ENCODE measurements at places on chromosomes 1 and 21. TPM values are rescaled to one million over a fixed set of nuclear protein-coding genes. Genes with fewer than 3 reads are reported as not detected.

Gene CTXND2
- total RNA-seq: not detected

Gene S1PR1
- total RNA-seq: 134 TPM

Gene SLC22A15
- 1.7 TPM for total RNA-seq

Gene CHD1L
- 72.0 TPM for total RNA-seq

Gene CLCA4
- not detected for total RNA-seq

Gene SPRR2A
- total RNA-seq: not detected

Gene QSOX1
- total RNA-seq: 42.4 TPM

Gene BCAR3
- 0.82 TPM for total RNA-seq

Gene SPATC1L
- total RNA-seq: 5.7 TPM

Gene CHIA
- not detected for total RNA-seq

Gene NR1I3
- total RNA-seq: not detected
